ENCODE measurements at places on chromosomes 4 and X.

GRCh38 chrX:24777660-24778059 lies 83.9 kb downstream of the POLA1 start:
- no peak for DNase-seq

DNA sequence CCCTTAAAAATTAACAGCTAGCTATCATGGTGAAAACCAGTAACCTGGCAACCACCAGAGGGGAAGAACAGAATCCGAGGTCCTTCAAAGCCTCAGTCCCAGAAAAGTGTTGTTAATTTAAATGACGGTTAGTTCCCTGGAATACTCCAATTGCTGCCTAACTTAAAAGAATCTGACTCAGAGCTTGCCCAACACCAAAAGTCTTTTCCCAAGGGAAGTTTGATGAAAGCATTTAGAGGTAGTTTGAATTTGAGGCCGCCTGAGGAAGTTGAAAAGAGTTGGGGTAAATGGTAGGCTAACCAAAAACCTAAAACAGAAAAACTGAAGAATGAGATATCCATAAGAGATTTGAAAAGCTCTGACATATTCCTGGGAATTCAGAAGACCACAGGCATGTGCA lies 46.6 kb downstream of the IL13RA2 start:
- no peak for DNase-seq

DNA sequence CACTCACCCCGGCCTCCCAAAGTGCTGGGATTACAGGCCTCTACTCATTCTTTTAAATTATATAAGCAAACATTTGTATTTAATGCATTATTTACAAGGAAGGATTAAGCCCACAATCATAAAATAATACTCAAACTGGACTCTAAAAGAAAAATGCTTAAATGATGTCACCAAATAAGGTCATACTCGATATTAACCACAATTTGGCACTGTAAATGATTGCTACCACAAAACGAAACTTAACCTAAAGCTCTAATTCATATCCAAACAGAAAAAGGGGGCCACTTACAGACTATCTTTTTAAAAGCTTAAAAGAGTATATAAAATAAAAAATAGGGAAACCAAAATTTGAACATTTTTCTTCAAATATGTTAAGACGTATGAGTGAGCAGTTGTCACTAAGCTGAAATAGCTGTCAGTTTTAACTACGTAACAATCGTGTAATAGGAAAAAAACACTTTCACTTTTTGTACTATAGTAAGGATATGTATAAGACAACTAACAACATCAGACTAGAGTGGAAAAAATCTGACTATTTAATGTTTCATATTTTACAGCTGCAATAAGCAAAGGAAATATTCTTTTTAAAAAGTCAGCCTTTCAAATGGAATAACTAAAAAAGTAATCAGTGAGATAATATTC lies 108.2 kb upstream of the GPR34 start:
- DNase-seq, result no peak

DNA sequence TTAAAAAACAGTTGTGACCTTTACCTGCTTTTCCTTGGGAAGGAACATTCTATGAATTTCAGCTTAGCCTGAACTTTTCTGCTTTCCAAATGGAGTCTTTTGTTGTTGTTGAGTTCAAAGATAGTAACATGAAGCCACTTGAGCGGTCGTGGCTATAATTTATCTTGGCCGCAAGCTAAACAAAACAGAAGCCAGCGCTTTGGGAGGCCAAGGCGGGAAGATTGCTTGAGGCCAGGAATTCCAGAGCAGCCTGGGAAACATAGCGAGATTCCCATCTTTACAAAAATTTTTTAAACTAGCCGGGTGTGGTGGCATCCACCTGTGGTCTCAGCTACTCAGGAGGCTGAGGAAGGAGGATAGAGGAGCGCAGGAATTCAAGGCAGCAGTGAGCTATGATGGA lies 29.9 kb downstream of the TKTL1 start:
- no peak for DNase-seq

GRCh38 chrX:64842492-64842891 lies 133.8 kb downstream of the ZC4H2 start:
- no peak for DNase-seq

DNA sequence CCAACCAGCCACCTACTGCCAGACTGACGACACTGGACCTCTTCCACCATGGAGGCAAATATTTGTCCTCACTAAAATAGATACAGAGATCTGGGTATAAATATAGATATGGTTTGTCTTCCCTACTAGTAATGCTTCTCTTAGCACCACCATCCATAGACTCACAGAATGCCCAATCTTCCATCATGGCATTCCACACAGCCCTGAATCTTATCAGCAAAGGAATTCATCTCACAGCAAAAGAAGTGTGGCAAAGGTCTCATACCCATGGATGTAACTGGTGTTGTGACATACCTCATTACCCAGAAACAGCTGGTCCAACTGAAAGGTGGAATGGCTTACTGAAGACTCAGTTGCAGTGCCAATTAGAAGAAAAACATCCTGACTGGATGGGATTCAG lies 47.2 kb upstream of the HS6ST2 start:
- no peak for DNase-seq

DNA sequence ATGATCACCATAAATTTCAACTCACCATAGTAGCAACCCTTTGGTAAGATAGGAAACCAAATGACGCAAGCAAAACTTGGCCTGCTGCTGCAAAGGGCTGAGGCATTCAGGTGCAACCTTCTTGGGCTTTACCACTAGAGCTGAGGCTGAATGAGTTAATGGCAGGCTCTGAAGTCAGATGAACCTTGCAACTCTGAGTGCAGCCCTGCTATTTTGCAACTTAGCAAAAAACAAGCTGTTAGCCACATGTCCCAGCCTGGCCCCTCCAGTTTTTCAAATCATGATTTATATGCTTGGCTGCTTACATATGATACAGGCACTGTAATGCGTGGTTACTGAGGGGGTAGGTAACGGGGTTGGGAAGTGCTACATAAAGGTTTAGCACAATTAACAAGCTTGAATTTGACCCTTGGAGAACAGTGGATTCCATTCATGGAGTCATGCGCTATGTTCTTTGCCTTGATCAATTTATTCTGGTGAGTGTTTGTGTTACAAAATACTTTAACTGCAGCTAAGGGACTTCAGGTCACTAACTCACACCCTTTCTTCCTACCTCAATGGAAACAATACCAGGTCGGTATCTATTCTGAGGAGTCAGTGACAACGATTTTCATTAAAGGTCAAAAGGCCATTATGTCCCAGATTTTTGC lies 80.5 kb upstream of the PPARGC1A start:
- DNase-seq, result no peak

- DNase-seq, result no peak
These were observed 67.5 kb upstream of the BMP3 start for GRCh38 chr4:80963051-80963450.

DNA sequence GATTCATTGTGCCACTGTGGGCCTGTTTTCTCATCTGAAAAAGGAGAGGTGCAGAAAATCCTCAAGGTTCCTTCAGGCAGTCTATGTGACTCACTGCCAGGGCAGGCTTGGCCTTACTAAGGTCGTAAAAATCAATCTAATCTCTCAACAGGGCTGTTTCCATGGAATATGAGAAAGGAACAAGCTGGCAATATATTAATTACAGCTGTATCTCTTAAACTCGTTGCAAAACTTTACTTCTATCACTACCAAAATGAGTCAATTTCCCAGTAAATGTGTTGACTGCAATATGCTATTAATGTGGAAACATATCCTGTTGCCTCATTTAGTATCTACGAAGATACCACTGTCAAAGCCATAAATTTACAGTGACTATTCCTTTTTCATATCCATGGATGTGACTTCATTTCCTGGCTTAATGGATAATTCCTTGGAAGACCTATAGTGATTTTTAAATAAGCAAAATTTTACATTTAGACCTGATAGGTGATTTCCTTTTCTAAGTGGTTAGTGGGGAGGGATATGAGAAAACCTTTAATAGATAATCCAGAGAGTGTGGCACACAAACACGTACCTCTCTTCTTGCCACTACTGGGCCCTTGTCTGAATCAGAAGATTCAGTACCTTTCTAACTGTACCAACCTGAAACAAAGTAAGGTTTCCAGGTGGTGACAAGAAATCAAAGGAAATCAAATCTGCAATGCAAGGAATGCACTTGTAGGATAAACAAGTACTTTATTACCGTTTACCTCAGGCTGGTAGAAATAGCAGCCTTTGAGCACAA lies 127.4 kb upstream of the FTHL17 start:
- no peak for DNase-seq

- no peak for DNase-seq
These were observed 17.1 kb upstream of the GPRIN3 start for GRCh38 chr4:89324671-89325070.

DNA sequence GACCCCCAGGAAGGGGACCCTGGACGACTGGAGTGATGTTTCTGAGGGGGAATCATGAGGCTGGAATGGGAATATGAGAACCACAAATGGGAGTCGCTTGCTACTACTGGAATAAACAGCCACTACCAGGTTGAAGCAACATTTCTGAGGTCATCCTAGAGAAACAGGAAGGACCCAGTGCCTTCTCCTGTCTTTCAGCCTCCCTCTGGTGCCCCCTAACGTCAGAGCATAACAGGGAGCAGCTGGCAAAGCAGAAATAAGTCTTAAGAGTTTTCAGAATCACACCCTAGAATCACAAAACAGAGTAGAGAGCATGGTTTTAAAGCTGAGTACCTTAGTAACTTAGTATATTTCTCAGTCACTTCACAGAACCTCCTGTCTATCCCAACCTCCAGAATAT lies 347.8 kb upstream of the PITX2 start:
- no peak for DNase-seq

DNA sequence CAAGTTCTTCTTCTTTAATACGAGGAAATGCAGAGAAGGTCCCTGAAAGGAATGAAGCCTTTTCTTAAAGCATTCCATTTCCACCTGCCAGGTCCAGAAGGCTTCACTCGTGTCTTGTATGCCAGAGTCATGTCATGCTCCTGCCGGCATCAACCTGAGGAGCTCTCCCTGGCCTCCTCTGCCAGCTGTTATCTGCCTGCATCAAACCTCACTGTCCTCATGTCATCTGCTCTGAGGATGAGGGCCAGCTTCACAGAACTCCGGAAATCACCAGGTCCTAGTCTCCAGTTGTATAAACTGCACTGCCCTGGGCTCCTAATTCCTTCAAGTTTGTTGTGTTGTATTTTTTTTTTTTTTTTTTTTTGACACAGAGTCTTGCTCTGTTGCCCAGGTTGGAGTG lies 20.0 kb upstream of the S100G start:
- no peak for DNase-seq

- no peak for DNase-seq
These were observed 538.7 kb upstream of the NR3C2 start for GRCh38 chr4:148980782-148981480.

- DNase-seq, result no peak
These were observed 116.2 kb downstream of the SLC2A9 start for GRCh38 chr4:9904976-9905587.

DNA sequence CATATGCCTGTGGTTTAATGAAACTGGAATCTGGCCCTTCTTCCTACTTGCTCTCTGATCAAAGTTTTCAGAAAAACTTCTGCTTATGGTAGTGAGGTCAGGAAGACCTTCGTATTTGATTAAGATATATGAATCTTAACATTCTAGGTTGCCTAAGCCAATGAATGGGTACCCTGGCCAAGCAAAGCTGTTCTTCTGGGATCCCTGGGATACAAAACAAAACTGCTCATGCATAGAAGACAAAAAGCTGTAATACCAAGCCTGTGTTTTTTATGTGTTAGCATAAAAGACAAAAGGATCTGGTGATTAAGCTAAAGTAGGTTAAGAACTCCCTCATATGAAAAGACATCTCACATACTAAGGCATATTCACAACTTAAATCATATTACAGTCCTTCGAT lies 21.6 kb downstream of the ANKRD17 start:
- DNase-seq, result no peak

GRCh38 chrX:107552930-107553329 lies 75.4 kb upstream of the PRPS1 start:
- DNase-seq, result no peak

GRCh38 chrX:74349387-74349786 lies 45.4 kb downstream of the ZCCHC13 start:
- DNase-seq, result no peak

DNA sequence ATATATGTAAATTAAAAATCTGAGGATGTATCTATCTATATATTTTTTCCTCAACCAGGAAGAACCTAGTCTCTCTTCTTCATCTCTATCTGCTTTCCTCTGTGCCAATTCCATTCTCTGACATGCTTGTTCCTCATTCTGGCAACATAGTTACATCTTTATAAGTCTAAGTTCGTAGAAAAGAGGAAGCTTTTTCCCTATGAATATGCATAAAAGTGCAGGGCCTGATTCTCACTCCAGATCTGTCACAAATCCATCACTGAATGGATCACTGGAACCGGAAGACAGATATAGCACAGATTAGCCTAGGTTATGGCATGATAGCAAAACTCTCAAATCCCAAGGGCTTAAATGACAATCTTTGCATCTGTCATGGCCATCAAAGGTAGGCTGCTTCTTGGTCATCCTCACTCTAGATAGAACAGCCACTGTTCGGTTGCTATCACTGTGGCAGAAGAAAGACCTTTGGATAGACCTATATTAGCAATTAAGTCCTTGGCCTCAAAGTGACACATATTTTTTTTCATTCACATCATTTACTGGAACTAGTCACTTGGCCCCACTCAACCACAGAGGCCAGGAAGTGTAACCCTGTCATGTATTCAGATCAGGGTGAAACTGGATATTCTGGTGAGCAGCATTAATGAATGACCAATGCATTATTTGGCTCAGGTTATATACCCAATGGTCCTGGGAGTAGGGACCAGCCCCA lies 22.2 kb downstream of the DTHD1 start:
- no peak for DNase-seq

DNA sequence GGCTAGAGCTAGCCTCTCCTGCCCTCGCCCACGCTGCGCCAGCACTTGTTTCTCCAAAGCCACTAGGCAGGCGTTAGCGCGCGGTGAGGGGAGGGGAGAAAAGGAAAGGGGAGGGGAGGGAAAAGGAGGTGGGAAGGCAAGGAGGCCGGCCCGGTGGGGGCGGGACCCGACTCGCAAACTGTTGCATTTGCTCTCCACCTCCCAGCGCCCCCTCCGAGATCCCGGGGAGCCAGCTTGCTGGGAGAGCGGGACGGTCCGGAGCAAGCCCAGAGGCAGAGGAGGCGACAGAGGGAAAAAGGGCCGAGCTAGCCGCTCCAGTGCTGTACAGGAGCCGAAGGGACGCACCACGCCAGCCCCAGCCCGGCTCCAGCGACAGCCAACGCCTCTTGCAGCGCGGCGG lies at the start of gene AR:
Gene AR, plus strand, starts transcription at position 204 of the 400 bp plus-strand sequence. CDS start 1,126 bp downstream, outside the sequence.
- no peak for DNase-seq

DNA sequence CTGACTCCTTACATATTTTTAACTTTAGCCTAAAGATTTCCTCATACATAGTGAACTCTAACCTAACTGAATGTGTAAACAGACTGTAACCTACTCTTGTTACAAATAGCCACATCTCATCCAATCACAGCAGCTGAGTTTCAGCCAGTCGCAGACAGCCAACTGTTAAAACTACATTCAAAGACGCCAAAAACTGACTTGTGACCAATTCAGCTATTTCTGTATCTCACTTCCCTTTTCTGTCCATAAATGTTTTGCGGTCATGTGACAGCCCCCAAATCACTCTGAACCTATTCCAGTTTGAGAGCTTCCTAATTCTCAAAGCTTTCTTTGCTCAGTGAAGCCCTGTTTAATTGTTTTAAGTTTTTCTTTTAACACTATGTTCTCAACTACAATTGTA lies 2731.9 kb downstream of the ARAP2 start:
- no peak for DNase-seq

GRCh38 chrX:45660477-45660876 lies 459.8 kb upstream of the DIPK2B start:
- DNase-seq, result no peak

GRCh38 chr4:23903859-23904438 lies 14.1 kb upstream of the PPARGC1A start:
- DNase-seq, result peak; percentile 90

Data from NCI-H1930 (cell line).